Activated T-helper 1 cell treated with anti-CD3 and anti-CD28 coated beads, Interleukin-12 subunit alpha, Interleukin-12 subunit beta, Interleukin-2, Interleukin-4 antibody, amounts not matched to agents 30 ng/mL and 10 ng/mL and 1 ng/mL, durations not matched to agents 14 hours and 24 hours and 36 hours (primary cell): ENCODE measurements at places on chromosomes 4 and X.

GRCh38 chr4:87946766-87947165, 28.7 kb upstream of the SPP1 start:
- H3K4me3 ChIP-seq, result no peak overlapping the region
- H3K27me3 ChIP-seq, result peaks cover 8% of the 10 kb centered on the region
- no peak for DNase-seq

- no peak overlapping the region for H3K27ac ChIP-seq
- H3K36me3 ChIP-seq, result no peaks in the 10 kb centered on the region
Measured at GRCh38 chr4:20119141-20119540, 132.6 kb upstream of the SLIT2 start.

DNA sequence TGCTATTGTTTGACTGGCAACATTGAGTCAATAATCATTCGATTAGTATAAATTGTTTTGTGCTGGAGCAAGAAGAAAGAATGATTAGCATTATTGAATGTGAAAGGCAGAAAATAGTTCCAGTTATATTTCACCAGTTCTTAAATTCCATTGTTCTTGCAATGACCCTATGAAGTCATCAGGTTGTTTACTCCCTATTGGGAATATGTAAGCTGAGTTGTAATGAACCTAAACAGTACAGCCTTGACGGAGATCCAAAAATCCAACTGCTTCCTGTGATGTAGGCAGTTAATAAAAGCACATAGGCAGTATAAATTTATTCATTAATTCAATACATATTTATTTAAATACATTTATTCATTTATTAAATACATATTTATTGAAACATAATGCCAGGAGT, 947.5 kb downstream of the PCDH7 start:
- no peaks in the 10 kb centered on the region for H3K4me1 ChIP-seq
- H3K27me3 ChIP-seq, result no peaks in the 10 kb centered on the region
- no peak overlapping the region for H3K4me3 ChIP-seq
- H3K27ac ChIP-seq, result no peak overlapping the region
- no peak for DNase-seq

DNA sequence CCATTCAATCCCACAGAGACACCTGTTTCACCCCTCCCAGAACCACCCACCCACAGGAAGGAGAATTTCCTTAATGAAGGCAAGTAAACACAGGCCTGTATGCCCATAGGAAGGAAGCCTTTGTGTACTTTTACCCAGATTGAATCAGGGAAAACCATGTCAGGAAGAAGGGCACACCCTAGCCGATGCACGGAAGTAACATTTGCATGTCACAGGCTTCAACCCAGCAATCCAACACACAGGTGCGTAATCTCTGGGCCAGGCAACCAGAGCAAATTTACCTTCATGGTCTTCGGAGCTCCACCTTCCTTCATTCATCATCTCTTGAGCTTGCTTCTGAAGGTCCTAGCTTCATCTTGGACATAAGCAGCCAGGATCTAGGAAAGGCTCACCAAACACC, 206.3 kb downstream of the SHROOM3 start:
- DNase-seq, result no peak
- no peak overlapping the region for H3K4me3 ChIP-seq
- H3K4me1 ChIP-seq, result no peaks in the 10 kb centered on the region
- no peaks in the 10 kb centered on the region for H3K36me3 ChIP-seq
- H3K27me3 ChIP-seq, result peaks cover 8% of the 10 kb centered on the region
- H3K27ac ChIP-seq, result no peak overlapping the region

GRCh38 chrX:115459883-115460880, 100.8 kb upstream of the PLS3 start:
- H3K27ac ChIP-seq, result no peak overlapping the region
- no peaks in the 10 kb centered on the region for H3K36me3 ChIP-seq
- H3K27me3 ChIP-seq, result no peaks in the 10 kb centered on the region

- peak; percentile 65 for DNase-seq
- H3K27ac ChIP-seq, result no peak overlapping the region
- H3K4me3 ChIP-seq, result no peak overlapping the region
- peaks cover 11% of the 10 kb centered on the region for H3K4me1 ChIP-seq
- H3K36me3 ChIP-seq, result peaks cover 17% of the 10 kb centered on the region
- H3K27me3 ChIP-seq, result no peaks in the 10 kb centered on the region
Measured at GRCh38 chr4:7803992-7804755, 135.5 kb downstream of the AFAP1 start.

DNA sequence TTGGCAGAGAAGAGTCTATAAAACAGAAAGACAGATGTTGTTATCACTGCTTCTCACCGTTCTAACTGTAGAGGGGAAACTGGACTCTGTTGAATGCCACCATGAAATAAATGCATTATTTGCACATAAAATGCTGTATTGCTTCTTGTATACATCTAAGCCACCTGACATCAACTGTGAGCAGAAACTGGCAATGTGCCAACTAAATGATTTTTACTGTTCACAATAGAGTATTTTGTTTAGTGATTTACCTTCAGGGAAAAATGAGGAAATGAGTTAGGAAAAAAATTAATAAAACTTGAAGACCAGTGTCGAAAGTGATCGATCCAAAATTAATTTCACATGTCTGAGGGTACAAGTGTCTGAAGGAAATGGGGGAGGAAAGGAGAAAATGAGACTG, 65.9 kb upstream of the TNIP3 start:
- no peak overlapping the region for H3K27ac ChIP-seq
- no peak for DNase-seq
- no peak overlapping the region for H3K4me3 ChIP-seq

DNA sequence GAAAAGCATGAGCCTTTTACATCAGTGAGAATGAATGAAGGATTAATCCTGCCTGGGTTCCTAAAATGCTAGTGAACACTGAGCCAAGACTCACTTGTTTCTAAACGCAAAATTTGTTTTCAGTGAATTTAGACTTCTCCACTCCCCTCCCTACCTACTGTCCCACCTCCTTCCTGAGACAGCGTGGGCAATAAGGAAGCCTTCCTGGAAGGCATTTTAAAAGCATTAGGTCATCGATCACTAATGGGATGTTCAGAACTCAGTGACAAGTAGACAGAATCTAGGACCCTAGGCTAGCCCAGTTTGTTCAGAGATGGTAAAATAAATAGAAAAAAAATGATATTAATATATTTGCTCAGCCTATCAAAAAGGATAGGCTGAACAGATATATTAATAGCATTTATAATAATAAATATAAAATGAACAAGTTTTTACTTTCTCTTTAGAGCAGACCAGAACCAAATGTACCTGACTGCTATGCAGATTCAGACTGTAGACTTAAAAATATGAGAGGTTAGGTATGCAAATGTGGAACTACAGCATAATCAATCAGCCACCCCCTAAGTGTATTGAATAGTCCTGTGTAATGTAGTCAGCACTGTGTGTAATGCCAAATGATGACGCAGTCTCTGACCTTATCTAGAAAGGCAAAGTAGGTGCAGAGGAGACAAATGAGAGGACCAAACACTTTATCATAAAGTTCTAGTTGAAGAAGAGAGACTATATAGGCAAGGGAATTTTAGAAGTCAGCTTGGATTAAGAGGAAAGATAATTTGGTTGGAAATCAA, 331.1 kb downstream of the GPAT3 start:
- no peak overlapping the region for H3K27ac ChIP-seq
- DNase-seq, result no peak
- no peaks in the 10 kb centered on the region for H3K4me1 ChIP-seq
- H3K27me3 ChIP-seq, result no peaks in the 10 kb centered on the region
- H3K36me3 ChIP-seq, result no peaks in the 10 kb centered on the region

DNA sequence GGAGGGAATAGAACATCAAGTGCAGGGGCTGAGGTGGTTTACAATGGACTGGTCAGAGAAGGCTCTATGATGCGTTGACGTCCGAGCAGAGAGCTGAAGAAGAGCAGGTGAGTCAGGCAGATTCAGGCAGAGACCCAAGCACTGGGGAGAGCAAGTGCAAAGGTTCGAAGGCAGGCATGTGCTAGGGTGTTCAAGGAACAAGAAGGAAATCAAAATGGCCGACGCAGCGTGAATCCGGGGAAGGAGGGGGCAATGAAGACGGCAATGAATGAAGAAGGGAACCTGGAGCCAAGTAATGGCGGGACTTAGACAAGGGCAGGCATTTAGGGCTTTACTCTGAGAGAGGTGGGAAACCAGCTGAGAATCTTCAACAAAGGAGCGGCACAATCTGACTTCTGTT, 56.8 kb upstream of the DCTD start:
- H3K36me3 ChIP-seq, result no peaks in the 10 kb centered on the region
- no peak for DNase-seq
- peaks cover 15% of the 10 kb centered on the region for H3K27me3 ChIP-seq
- H3K27ac ChIP-seq, result no peak overlapping the region

DNA sequence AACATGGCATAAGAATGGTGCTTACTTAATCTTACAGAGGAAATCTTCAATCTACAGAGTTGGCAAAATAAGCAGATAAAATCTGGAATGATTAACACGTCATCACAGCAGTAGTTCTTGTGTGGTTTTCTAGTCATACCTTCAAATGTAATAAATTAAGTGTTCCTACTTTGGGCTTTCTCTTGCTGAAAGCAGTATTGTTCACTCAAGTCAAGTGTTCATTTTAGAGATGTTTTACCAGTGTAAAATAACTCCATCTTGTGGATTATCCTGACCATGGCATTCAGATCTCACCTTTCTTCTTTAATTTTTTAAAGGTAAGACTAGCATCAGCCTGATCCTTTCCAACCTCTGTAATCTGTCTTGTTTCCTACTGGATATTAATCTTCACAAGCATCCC, 72.9 kb downstream of the ADAMTS3 start:
- no peak for DNase-seq
- H3K36me3 ChIP-seq, result no peaks in the 10 kb centered on the region
- no peaks in the 10 kb centered on the region for H3K4me1 ChIP-seq
- no peak overlapping the region for H3K27ac ChIP-seq

DNA sequence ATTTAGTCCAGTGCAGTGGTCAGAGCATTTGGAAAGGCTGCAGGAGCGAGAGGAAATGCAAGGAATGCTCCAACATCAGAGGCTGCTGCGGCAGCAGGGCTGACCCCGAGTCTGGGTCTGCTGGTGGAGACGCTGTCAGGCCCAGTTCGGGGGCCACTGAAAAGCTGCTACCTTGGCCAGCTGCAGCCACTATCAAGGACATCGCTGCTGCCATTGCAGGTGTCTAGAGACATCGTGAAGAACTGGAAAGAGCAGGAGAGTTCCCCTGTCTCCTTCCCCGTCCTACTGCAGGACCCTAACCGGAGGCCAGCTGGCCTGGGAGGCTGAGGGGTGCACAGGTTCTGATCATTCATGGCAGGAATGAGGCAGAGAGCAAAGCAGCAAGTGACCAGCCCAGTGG, 29.5 kb upstream of the GPR78 start:
- H3K27me3 ChIP-seq, result no peaks in the 10 kb centered on the region
- H3K27ac ChIP-seq, result no peak overlapping the region
- no peak for DNase-seq
- H3K36me3 ChIP-seq, result no peaks in the 10 kb centered on the region
